ENCODE measurements at places on chromosomes 4 and X.

GRCh38 chr4:14333616-14334015, 668.7 kb upstream of the CPEB2 start:
- H3K4me3 ChIP-seq = no peak overlapping the region
- no peak for DNase-seq
- no peak overlapping the region for H3K27ac ChIP-seq
- H3K27me3 ChIP-seq = no peaks in the 10 kb centered on the region
- H3K36me3 ChIP-seq = no peaks in the 10 kb centered on the region
- no peaks in the 10 kb centered on the region for H3K4me1 ChIP-seq

- no peaks in the 10 kb centered on the region for H3K4me1 ChIP-seq
- DNase-seq = no peak
- no peak overlapping the region for H3K4me3 ChIP-seq
- no peaks in the 10 kb centered on the region for H3K27me3 ChIP-seq
- no peaks in the 10 kb centered on the region for H3K36me3 ChIP-seq
- H3K27ac ChIP-seq = no peak overlapping the region
These were observed 20.2 kb upstream of the CTSO start for GRCh38 chr4:155973639-155974475.

GRCh38 chr4:67436742-67437141, 108.6 kb downstream of the CENPC start:
- no peaks in the 10 kb centered on the region for H3K4me1 ChIP-seq
- H3K27ac ChIP-seq = no peak overlapping the region
- DNase-seq = no peak
- no peak overlapping the region for H3K4me3 ChIP-seq
- no peaks in the 10 kb centered on the region for H3K36me3 ChIP-seq

DNA sequence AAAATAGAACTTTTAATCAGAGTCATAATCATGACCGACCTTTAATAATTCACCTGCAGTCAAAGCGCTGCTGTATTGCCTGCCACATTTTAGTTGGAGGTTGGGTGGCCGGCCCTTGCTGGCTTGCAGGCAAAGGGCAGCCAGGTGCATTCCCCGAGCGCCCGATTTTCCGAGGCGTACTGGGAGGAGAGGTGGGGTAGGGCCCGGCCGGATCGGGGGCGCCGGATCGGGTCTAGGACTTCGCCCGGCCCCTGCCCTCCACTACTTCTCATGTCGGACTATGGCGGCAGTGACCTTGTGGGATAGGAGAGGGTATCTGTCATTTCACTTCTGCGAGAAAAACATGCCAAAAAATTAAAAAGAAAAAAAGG, 2.5 kb upstream of the RS1 start:
- no peaks in the 10 kb centered on the region for H3K27me3 ChIP-seq
- peak overlapping the region; percentile 52 for H3K4me3 ChIP-seq
- H3K36me3 ChIP-seq = no peaks in the 10 kb centered on the region

DNA sequence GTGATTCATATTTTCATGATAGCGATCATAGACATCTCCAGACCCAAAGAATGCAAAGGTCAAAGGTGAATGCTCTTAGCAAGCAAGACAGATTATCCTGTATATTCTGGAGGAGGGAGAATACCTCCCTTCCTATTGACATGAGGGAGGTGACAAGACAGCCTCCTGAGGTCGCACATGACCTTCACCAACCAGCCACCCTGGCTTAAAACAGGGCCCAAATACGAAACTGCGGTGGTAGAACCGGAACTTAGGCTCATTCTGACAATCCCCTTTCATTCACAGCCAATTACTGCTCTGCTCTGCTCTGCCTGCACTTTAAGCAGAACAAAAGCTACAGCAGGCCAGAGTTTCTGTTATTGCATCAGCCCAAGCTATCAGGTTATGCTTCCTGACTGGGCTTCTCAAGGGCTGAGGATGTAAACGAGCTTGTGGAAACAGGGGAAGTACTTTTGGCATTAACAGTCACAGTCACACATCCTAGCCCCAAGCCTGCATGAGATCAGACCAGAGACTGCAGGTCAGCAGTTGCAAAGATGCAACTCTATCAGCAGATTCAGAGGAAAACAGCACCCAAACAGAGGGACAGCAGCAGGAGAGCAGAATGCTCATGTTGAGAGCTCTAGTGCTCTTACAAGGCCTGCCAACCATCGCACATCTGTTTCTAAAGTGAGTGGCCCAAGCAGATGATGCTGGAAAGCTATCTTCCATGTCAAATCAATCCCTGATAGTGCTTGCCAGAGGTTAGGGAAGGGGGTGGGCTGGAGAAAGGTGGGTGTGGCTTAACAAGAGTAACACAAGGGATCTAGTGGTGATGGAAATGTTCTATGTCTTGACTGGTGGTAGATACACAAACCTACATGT, 51.3 kb upstream of the MAP3K15 start:
- no peak overlapping the region for H3K4me3 ChIP-seq
- DNase-seq = no peak
- no peaks in the 10 kb centered on the region for H3K4me1 ChIP-seq
- no peaks in the 10 kb centered on the region for H3K36me3 ChIP-seq
- no peaks in the 10 kb centered on the region for H3K27me3 ChIP-seq

DNA sequence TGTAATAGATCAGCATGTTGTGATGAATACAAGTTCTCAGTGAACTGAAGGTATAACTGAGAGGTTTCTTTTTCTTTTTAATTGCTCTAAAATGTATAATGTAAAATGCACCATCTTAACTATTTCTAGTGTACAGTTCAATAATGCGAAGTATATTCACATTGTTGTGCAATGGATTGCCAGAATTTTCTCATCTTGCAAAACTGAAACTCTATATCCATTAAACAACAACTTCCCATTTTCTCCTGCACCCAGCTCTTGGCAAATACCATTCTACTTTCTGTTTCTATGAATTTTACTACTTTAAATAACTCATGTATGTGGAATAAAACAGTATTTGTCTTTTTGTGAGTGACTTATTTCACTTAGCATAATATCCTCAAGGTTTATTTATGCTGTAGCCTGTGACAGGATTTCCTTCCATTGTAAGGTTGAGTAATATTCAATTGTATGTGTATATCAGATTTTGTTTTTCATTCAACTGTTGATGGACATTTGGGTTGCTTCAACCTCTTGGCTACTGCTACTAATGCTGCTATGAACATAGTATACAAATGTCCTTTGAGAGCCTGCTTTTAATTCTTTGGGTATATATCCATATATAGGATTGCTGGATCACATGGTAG, 53.5 kb upstream of the NPFFR2 start:
- no peaks in the 10 kb centered on the region for H3K4me1 ChIP-seq
- H3K4me3 ChIP-seq = no peak overlapping the region
- DNase-seq = no peak
- H3K27me3 ChIP-seq = no peaks in the 10 kb centered on the region
- H3K27ac ChIP-seq = no peak overlapping the region
- H3K36me3 ChIP-seq = no peaks in the 10 kb centered on the region

- no peak overlapping the region for H3K4me3 ChIP-seq
- no peaks in the 10 kb centered on the region for H3K27me3 ChIP-seq
- no peak for DNase-seq
- H3K36me3 ChIP-seq = no peaks in the 10 kb centered on the region
- H3K27ac ChIP-seq = no peak overlapping the region
These were observed 37.4 kb downstream of the RUFY3 start for GRCh38 chr4:70759126-70759525.

GRCh38 chrX:24428516-24428915, 36.6 kb upstream of the PDK3 start:
- H3K4me1 ChIP-seq = no peaks in the 10 kb centered on the region
- DNase-seq = no peak
- H3K27me3 ChIP-seq = no peaks in the 10 kb centered on the region
- no peaks in the 10 kb centered on the region for H3K36me3 ChIP-seq

GRCh38 chr4:136465691-136466090, 1066.6 kb downstream of the PCDH18 start:
- H3K27me3 ChIP-seq = no peaks in the 10 kb centered on the region
- H3K36me3 ChIP-seq = no peaks in the 10 kb centered on the region
- no peak overlapping the region for H3K4me3 ChIP-seq
- H3K27ac ChIP-seq = no peak overlapping the region

GRCh38 chr4:70855464-70855863, 15.8 kb upstream of the GRSF1 start:
- no peaks in the 10 kb centered on the region for H3K27me3 ChIP-seq
- no peak overlapping the region for H3K27ac ChIP-seq
- no peaks in the 10 kb centered on the region for H3K36me3 ChIP-seq
- no peak overlapping the region for H3K4me3 ChIP-seq

GRCh38 chr4:76300012-76300411, 6.5 kb upstream of the STBD1 start:
- no peaks in the 10 kb centered on the region for H3K36me3 ChIP-seq
- peaks cover 3% of the 10 kb centered on the region for H3K4me1 ChIP-seq
- no peak for DNase-seq
- no peaks in the 10 kb centered on the region for H3K27me3 ChIP-seq

GRCh38 chr4:169902658-169903345, 123.4 kb downstream of the MFAP3L start:
- H3K4me1 ChIP-seq = no peaks in the 10 kb centered on the region
- no peak for DNase-seq
- no peaks in the 10 kb centered on the region for H3K27me3 ChIP-seq
- no peak overlapping the region for H3K27ac ChIP-seq
- H3K4me3 ChIP-seq = no peak overlapping the region

DNA sequence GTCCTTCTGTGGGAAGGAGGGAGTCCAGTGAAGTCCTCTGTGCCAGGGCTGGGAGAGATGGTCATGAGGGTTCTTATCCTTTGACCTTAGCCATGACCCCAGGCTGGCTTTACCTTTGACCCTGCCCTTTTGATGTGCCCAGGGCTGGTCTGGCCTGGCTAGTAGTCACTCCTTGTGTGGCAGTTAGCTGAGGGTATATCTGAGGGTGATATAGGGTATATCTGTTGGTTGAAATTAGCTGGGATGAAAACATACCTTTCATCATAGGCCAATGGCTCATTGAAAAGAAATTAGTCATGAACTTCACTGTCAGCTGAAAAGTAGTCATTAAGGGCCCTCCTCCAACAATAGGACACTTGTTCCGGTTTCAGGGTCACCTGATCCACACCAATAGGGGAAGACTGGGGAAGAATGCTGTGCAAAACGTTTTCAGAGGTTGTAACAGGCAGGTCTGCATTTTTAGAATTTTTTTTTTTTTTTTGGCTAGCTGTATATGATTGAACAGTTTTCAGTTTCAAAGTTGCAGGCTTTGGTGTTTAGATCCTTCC, 74.6 kb upstream of the STOX2 start:
- no peaks in the 10 kb centered on the region for H3K36me3 ChIP-seq
- H3K4me1 ChIP-seq = no peaks in the 10 kb centered on the region
- no peak overlapping the region for H3K27ac ChIP-seq
- DNase-seq = no peak
- H3K4me3 ChIP-seq = no peak overlapping the region

GRCh38 chrX:148567229-148567628, 66.8 kb downstream of the AFF2 start:
- no peak overlapping the region for H3K4me3 ChIP-seq
- no peaks in the 10 kb centered on the region for H3K27me3 ChIP-seq
- DNase-seq = no peak
- no peak overlapping the region for H3K27ac ChIP-seq
- H3K36me3 ChIP-seq = no peaks in the 10 kb centered on the region
- H3K4me1 ChIP-seq = no peaks in the 10 kb centered on the region

- no peak for DNase-seq
- H3K27me3 ChIP-seq = no peaks in the 10 kb centered on the region
- no peak overlapping the region for H3K4me3 ChIP-seq
- H3K4me1 ChIP-seq = no peaks in the 10 kb centered on the region
- H3K36me3 ChIP-seq = no peaks in the 10 kb centered on the region
These were observed 707.8 kb upstream of the AMOT start for GRCh38 chrX:113548308-113549015.

GRCh38 chr4:108535757-108536156, 84.6 kb upstream of the RPL34 start:
- no peaks in the 10 kb centered on the region for H3K36me3 ChIP-seq
- no peaks in the 10 kb centered on the region for H3K27me3 ChIP-seq
- no peak overlapping the region for H3K4me3 ChIP-seq
- peak; percentile 33 for DNase-seq
- H3K4me1 ChIP-seq = no peaks in the 10 kb centered on the region

DNA sequence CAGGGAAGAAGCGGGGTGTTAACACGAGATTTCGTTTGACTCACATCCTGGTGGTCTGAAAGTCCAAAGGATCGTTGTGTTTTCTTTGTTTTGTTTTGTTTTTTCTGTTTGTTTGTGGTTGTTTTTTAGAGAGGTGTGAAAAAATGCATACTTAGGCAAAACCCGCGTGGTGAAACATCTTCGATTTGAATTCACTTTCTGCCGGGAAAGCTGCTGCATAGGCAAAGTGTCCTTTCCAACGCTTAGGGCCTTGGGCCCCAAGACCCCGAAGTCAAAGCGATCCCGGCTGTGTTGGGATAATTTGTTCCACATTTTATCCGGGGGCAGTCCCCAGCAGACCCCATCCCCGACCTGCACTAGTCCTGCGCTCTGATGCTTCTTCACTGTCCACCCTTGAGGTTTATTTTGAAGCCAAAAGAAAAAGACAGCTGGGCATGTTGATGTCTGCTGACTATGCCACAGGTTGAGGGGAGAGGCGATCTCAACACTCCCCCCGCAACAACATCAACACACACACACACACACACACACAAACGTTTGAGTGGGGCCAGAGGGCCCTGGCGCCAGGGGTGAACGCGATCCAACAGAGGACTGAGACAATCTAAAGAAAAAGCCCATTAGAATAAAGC, 2.0 kb downstream of the MSX1 start:
- peaks cover 94% of the 10 kb centered on the region for H3K27me3 ChIP-seq
- H3K27ac ChIP-seq = no peak overlapping the region
- DNase-seq = no peak
- H3K4me3 ChIP-seq = no peak overlapping the region
- H3K36me3 ChIP-seq = no peaks in the 10 kb centered on the region
- H3K4me1 ChIP-seq = peaks cover 7% of the 10 kb centered on the region

DNA sequence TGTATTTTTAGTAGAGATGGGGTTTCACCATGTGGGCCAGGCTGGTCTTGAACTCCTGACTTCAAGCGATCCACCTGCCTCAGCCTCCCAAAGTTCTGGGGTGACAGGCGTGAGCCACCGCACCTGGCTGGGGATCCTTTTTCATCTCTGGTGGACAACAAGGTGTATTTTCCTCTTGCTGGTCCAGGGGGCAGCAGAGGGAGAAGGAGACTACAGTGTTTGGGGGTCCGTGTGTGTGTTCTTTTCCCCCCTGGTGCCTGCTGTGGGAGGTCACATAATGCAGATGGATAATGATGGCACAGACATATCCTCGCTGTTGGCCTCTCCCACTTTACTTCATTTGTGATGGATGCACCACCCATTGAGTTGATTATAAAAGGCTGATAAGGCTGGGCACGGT, 39.0 kb upstream of the CD99 start:
- no peak overlapping the region for H3K27ac ChIP-seq
- DNase-seq = no peak
- H3K4me1 ChIP-seq = no peaks in the 10 kb centered on the region
- no peaks in the 10 kb centered on the region for H3K27me3 ChIP-seq
- H3K4me3 ChIP-seq = no peak overlapping the region

DNA sequence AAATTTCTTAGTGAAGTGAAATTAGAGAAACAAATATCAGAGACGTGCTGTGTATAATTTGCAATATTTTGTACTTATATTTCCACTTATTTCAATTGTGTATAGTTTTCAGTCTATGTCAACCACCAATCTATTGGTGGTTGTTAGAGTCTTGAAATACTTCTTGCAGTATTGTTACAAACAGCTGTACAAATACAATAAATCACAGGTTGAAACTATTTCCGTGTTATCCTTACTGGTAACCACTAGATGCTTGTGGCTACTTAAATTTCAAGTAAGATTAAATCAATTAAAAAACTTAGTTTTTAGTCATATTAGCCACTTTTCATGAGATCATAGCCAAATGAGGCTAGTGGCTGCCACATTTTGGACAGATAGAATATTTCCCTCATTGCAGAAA, 520.5 kb downstream of the GBA3 start:
- no peaks in the 10 kb centered on the region for H3K4me1 ChIP-seq
- no peak overlapping the region for H3K27ac ChIP-seq
- no peak overlapping the region for H3K4me3 ChIP-seq
- H3K36me3 ChIP-seq = no peaks in the 10 kb centered on the region

Measured in colonic mucosa (tissue), 4 donors.